ENCODE measurements at places on chromosomes 6 and 20. TPM values are rescaled to one million over a fixed set of nuclear protein-coding genes. Genes with fewer than 3 reads are reported as not detected.

- DNase-seq: peak; percentile 39
Measured at GRCh38 chr6:3471711-3472110, 14.9 kb upstream of the SLC22A23 start.

GRCh38 chr6:42551217-42551616 is 12.6 kb upstream of the UBR2 start:
- DNase-seq: no peak

DNA sequence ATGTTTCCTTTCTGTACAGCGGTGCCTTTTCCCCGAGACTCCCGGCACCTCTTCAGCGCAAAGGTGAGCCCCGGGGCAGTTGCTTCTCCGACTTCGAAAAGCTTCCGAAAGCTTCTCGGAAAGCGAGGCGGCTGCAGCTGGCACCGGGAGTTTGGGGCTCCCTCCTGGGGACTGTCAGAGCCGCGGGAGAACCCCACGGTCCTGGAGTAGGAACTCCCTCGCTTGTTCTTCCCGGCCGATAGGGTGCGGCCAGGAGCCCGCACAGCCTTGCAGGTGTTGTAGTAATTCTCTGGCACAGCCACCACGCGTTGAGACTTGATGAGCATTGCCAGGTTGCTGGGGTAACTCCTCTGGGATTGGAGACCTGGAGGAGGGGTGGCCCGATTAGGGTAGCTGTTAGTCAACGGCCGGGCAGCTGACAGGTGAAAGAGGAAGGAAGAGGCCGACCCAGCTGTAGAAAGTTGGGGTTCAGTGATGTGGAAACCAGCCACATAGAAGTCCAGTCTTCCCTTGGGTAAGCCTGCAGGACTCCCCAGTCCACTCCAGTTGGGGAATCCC is 721 bp downstream of the KDM1B start:
- DNase-seq: peak; percentile 93

GRCh38 chr6:156564807-156565149 is 212.4 kb upstream of the ARID1B start:
- DNase-seq: no peak

- DNase-seq: no peak
Measured at GRCh38 chr6:41455818-41456217, 90.4 kb upstream of the FOXP4 start.

RHAG gene
- total RNA-seq: not detected

DNA sequence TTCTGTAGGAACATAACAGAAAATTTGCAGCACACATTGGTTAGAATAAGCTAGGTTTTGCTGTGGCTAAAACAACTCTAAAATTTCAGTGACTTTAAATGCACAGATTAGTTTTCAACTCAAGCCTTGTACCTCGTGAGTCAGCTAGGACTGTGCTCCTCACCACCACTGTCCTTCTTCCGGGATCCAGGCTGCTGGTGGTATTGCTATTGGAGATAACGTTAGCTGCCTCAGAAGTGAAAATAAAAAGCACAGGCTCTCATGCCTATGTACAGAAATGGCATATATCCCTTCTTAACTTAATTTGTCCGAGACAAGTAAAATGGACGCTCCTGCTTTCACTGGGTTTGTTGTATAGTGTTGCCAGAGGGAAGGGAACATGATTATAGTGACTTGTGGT is 931.1 kb upstream of the EYS start:
- no peak for DNase-seq

ULBP2 gene
- total RNA-seq: 12.9 TPM

- DNase-seq: no peak
Measured at GRCh38 chr6:166901626-166902025, 54.7 kb downstream of the RNASET2 start.

Measured in mammary epithelial cell (primary cell).